ENCODE measurements at places on chromosomes 5 and 9.
A peak's percentile ranks its signal among the peaks of the same experiment; 100 is the strongest.

- no peak for DNase-seq
Observed at GRCh38 chr9:12790001-12790400, 15.2 kb downstream of the LURAP1L start.

DNA sequence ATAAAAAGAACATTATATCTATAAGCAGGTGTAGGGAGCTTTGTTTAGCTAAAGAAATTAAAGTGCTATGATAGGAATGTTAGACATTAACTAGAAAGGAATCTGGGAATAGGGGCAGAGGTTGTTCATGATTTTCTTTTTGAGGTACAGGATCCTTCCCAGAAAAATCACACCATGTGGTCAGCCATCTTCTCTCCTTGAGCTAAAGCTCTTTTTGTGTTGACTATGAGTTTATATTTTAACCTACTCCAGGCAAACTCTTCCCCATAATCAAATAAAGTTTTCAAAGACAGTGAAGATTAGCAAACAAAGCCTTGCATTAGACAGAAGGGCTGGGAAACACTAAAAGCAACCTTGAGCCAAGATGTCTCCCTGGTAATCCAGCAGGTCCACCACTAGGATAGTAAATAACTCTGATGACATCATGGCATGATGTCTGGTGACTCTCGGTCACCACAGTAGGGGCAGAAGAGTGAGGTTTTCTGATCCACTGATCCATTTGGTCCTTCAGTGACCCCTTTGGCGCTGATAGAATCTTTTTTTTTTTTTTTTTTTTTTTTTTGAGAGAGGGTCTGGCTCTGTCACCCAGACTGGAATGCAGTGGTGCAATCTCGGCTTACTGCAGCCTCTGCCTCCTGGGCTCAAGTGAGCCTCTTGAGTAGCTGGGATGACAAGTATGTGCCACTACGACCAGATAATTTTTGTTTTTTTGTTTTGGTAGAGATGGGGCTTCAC lies 30.6 kb upstream of the IL6ST start:
- DNase-seq, result no peak

GRCh38 chr9:87595610-87596009 lies 97.9 kb downstream of the DAPK1 start:
- no peak for DNase-seq

DNA sequence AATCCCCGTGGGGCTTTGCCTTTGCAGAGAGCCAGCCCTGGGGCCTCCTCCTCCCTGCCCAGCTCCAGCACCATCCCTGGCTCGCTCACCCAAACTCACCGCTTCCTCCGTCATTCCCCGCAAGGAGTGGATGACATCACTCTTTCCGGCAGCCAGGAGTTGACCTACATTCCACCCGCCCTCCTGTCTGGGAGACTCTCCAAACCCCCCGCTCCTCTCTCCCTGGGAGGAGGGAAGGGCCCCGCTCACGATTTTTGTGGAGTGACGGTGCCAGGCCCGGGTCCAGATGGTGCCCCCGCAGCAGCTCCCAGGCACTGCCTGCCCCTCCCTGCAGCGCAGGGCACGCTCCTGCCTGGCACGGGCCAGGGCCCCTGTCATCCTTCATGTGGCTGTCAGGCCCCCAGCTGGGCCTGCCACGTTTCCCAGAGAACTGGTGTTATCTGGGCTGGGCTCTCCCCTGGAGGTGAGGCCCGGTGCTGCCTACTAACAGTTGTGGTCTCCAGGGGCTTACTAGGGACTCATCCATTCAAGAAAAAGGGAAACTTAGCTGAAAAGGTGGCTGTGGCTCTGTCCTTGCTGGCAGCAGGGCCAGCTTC lies 52.3 kb downstream of the NTNG2 start:
- peak; percentile 94 for DNase-seq

GRCh38 chr5:143543358-143544255 lies 140.1 kb upstream of the NR3C1 start:
- DNase-seq, result no peak

- DNase-seq, result no peak
Observed at GRCh38 chr5:137995077-137995748, 37.7 kb downstream of the FAM13B start.

- DNase-seq, result peak; percentile 8
Observed at GRCh38 chr9:129276486-129277230, 98.6 kb upstream of the IER5L start.

DNA sequence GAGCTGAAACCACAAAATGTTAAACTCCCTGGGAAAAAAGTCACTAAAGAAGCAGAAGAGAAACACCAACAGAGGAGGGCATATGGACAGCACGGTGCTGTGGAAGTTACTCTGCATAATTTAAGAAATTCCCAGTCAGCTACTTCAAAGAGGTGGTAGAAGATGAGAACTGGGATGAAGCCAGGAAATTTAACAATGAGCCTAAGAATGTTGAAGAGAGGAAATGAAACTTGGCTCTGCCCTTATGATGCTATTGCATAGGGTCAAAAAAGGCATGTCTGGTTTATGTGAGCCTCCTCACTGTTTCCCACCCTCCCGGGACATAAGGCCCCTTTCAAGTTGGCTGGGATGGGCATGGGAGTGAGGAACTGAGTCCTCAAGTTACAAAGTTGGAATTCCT lies 25.4 kb upstream of the SNX18 start:
- DNase-seq, result no peak

GRCh38 chr9:35074791-35075190 lies 2.4 kb upstream of the VCP start:
- no peak for DNase-seq

DNA sequence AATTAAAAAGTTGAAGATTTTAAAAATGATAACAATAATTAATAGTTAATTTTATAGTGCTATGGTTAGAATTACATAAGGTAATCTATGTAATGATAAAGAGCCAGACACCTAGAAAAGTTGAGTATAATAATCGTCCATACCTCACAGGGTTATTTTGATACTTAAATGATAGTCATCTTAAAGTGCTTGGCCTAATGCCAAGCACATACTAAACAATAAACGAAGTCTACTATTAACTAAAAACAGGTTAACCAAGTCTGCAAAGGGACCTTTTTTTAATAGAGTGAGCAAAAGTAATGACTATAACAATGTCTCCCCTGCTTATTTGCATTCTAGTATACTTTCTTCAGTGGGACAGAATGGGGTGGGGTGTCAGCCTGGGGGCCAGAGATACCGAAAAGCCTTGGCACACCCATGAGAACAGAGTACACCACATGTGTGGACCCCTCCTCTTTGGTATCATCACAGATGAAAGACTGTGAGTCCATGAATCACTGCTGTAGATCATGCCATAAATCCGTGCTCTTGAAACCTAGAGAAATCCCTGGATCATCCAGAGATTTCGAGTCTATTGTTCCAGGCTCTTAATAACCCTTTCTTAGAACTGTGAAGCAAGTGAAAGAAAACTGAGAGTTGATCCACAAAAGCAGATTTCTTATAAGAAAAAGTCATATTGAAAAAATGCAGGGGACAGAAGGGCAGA lies 249.5 kb downstream of the PRELID2 start:
- DNase-seq, result no peak

DNA sequence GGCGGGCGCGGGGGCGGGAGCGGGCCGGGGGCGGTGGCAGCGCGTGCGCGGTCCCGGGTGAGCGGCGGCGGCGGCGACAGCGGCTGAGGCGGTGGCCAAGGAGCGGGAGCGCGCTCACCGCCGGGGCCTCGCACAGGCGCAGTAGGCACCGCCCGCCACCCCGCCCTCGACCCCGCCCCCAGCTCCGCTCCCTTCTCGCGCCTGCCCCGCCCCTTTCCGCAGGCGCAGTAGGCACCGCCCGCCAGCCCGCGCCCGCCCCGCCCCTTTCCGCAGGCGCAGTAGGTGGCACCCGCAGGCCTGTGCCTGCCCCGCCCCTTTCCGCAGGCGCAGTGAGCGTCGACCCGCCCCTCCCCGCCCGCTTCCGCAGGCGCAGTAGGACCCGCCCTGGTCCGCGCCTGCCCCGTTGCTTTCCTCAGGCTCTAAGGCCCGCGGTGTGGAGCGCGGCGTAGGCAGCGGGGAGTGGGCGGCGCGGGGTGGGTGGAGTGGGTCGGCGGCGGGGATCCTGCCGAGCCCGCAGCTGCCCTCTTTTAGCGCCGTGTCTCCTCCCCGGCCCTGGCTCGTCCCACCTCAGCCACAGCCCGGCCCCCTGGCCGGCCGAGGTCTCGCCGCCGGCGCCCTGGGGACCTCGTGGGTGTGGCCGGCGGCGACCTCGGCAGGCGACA lies at the start of gene CAMSAP1:
Gene CAMSAP1, minus strand, starts transcription at position 116 of the 662 bp plus-strand sequence. CDS start 387 bp downstream, outside the sequence.
- DNase-seq, result peak; percentile 92

- DNase-seq, result no peak
Observed at GRCh38 chr9:89935115-89935514, 330.3 kb downstream of the GADD45G start.

All from 8988T (cell line).